ENCODE measurements at places on chromosomes 4 and X.

- peak; percentile 64 for DNase-seq
- peak overlapping the region; percentile 95 for H3K27ac ChIP-seq
- H3K4me3 ChIP-seq, result peak overlapping the region; percentile 98
- H3K27me3 ChIP-seq, result peaks cover 6% of the 10 kb centered on the region
Observed at GRCh38 chr4:6674500-6675149, 19.1 kb upstream of the S100P start.

GRCh38 chr4:140666889-140667614 is 89.1 kb downstream of the TBC1D9 start:
- no peaks in the 10 kb centered on the region for H3K27me3 ChIP-seq
- H3K4me3 ChIP-seq, result no peak overlapping the region
- H3K27ac ChIP-seq, result no peak overlapping the region
- peaks cover 3% of the 10 kb centered on the region for H3K4me1 ChIP-seq
- no peak for DNase-seq
- no peaks in the 10 kb centered on the region for H3K36me3 ChIP-seq

DNA sequence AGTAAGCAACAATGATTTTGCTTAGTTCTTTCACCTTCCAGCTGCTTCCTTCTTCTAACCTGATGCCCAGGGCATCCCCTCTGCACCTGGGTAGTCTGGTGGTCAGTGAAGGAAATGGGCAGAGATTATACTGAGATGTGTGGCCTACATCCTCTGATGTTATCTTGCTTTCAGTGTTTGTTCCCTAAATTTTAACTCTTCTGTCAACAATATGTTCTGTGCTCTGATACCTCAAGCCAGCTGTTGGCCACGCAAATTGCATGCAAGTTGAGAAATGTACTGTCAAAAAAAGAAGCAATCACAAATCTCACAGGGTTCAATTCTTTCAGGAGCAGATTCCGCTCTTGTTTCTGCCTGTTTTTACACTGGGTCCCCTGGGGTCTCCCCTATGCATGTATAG is 73.8 kb downstream of the FBXW7 start:
- DNase-seq, result no peak
- H3K36me3 ChIP-seq, result peaks cover 10% of the 10 kb centered on the region
- no peak overlapping the region for H3K27ac ChIP-seq
- H3K4me3 ChIP-seq, result no peak overlapping the region

DNA sequence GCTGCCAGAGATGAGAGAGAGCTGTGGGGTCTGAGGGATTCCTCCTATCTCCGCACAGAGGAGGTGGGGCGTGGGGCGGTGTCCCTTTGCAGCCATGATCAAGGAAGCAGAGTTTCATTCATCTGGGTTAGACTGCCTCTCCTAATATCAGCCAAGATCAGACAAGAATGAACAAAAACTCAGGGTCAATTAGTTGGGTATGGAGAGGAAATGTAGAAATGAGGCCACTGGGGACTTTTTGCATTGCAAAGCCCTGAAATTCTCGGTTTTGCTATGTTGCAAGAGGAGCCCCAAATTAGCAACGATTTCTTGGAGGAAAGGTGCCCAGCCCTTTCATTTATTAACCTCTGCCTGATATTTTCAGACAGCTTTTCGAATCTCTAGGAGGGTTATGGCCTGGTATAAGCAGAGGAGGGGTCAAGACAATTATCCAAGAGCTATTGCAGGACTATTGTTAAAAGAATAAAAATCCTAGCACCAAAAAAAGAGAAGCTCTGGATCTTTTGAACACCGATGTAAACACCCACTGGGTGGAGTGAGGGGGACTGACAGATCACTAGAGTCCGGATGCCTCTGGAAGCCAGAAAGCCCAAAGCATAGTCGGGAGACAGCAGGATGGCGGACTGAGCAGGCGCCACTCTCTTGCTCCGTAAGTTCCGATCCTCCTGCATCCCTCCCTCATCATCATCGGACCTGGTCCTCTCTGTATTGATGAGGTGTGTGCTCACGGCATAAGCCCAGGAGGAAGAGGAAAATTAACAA is 34.4 kb upstream of the ACSL1 start:
- DNase-seq, result no peak
- peaks cover 3% of the 10 kb centered on the region for H3K4me1 ChIP-seq
- no peak overlapping the region for H3K4me3 ChIP-seq
- H3K27ac ChIP-seq, result no peak overlapping the region
- peaks cover 2% of the 10 kb centered on the region for H3K27me3 ChIP-seq

GRCh38 chr4:153683763-153684181 is 308 bp upstream of the TLR2 start:
- H3K36me3 ChIP-seq, result peaks cover 4% of the 10 kb centered on the region
- peak overlapping the region; percentile 92 for H3K4me3 ChIP-seq
- H3K4me1 ChIP-seq, result peaks cover 24% of the 10 kb centered on the region

DNA sequence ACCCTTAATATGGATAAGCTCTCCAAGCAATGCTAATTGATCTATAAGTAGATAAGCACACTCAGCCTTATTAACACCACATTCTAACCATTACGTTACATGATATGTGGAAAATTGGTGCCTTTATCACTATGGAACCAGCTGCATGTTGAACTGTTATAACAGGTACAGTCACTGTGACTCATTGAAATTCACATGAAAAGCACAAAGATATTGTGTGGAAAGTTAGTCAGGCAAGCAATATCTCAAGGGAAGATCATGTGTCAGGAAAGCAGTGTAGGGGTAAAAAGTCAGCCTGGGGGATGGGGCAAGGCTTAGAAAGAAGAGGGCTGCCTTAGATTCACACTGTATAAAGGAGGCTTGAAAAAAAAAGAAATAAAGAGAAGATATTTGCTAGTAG is 313.7 kb upstream of the SMIM31 start:
- DNase-seq, result no peak
- no peaks in the 10 kb centered on the region for H3K27me3 ChIP-seq
- no peak overlapping the region for H3K27ac ChIP-seq
- H3K4me1 ChIP-seq, result no peaks in the 10 kb centered on the region
- no peak overlapping the region for H3K4me3 ChIP-seq

DNA sequence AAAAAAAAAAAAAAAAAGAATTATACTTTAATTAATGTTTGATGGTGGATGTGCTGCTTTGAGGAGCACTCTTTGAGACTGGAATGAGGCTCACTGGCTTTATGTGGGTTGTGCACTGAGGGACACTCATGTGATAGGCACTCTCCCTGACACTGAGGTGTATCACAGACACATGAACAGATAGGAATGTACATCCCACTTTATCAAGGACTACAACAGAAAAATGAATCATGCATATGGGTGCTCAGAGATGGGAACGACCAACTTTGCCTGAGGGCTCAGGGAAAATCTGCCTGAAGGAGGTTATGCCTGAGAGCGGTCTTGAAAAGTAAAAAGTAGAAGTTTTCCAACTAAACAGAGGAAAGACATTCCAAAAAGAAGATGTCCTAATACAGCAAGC is 97.7 kb upstream of the RBPJ start:
- DNase-seq, result no peak
- H3K36me3 ChIP-seq, result no peaks in the 10 kb centered on the region
- H3K27me3 ChIP-seq, result no peaks in the 10 kb centered on the region
- no peaks in the 10 kb centered on the region for H3K4me1 ChIP-seq

GRCh38 chr4:14539246-14539645 is 463.0 kb upstream of the CPEB2 start:
- H3K4me1 ChIP-seq, result no peaks in the 10 kb centered on the region
- no peaks in the 10 kb centered on the region for H3K36me3 ChIP-seq
- H3K27ac ChIP-seq, result no peak overlapping the region
- DNase-seq, result no peak

DNA sequence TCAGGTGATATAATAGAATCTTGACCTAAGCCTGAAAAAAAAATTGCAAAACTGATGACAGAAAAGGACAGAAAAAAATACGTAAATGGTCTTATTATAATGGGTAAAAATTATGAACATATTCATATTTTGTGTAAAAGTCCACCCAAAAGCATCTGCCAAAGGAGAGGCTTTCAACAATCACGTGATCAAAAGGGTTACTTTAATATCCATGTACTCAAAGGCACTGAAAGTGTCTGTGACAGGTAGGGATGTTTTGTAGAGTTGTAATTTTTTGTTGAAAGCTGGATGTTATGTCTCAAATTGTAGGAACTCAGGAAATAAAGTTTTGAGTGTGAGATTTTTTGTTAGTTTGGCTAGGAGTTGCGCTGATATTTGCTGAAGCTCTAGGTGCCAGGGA is 144.8 kb upstream of the GALNTL6 start:
- no peaks in the 10 kb centered on the region for H3K36me3 ChIP-seq
- H3K4me3 ChIP-seq, result no peak overlapping the region
- no peak overlapping the region for H3K27ac ChIP-seq
- no peaks in the 10 kb centered on the region for H3K4me1 ChIP-seq

- H3K27ac ChIP-seq, result no peak overlapping the region
- no peaks in the 10 kb centered on the region for H3K4me1 ChIP-seq
- H3K36me3 ChIP-seq, result no peaks in the 10 kb centered on the region
- no peak overlapping the region for H3K4me3 ChIP-seq
Observed at GRCh38 chr4:24849756-24850155, 54.4 kb downstream of the SOD3 start.

GRCh38 chr4:94605241-94605805 is 152.4 kb upstream of the BMPR1B start:
- H3K4me1 ChIP-seq, result peaks cover 8% of the 10 kb centered on the region
- H3K4me3 ChIP-seq, result no peak overlapping the region
- DNase-seq, result no peak
- no peaks in the 10 kb centered on the region for H3K36me3 ChIP-seq
- no peak overlapping the region for H3K27ac ChIP-seq

GRCh38 chrX:519741-520140 is 110.8 kb upstream of the SHOX start:
- DNase-seq, result no peak
- peaks cover 8% of the 10 kb centered on the region for H3K36me3 ChIP-seq
- H3K27ac ChIP-seq, result no peak overlapping the region

- no peaks in the 10 kb centered on the region for H3K36me3 ChIP-seq
- H3K27ac ChIP-seq, result no peak overlapping the region
- H3K4me1 ChIP-seq, result no peaks in the 10 kb centered on the region
Observed at GRCh38 chr4:4755306-4755705, 104.2 kb upstream of the MSX1 start.

DNA sequence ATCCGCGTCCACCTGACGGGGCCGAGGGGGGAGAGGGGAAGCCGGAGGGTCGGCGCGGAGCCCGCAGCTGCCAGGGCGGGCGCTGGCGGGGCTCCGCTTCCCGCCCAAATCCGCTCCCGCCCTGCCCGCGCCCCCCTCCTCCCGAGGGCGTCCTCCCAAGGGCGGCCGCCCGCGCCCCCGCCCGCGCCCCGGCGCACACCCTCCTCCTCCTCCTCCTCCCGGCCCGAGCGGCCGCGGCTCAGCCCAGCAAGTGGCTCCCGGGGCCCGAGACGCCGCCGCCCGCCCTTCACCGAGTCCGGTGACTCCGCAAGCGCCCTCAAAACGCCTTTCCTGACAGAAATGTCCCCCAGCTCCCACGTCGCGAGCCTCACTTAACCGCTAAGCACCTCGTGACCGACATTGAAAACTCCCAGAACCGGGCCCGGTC is 487 bp downstream of the HMGB2 start:
- peak; percentile 26 for DNase-seq
- H3K27ac ChIP-seq, result peak overlapping the region; percentile 100
- peak overlapping the region; percentile 96 for H3K4me3 ChIP-seq
- H3K4me1 ChIP-seq, result peaks cover 33% of the 10 kb centered on the region

GRCh38 chrX:46953137-46953527 is 40.9 kb downstream of the JADE3 start:
- no peaks in the 10 kb centered on the region for H3K4me1 ChIP-seq
- H3K36me3 ChIP-seq, result no peaks in the 10 kb centered on the region
- H3K27ac ChIP-seq, result no peak overlapping the region
- no peaks in the 10 kb centered on the region for H3K27me3 ChIP-seq
- no peak for DNase-seq

DNA sequence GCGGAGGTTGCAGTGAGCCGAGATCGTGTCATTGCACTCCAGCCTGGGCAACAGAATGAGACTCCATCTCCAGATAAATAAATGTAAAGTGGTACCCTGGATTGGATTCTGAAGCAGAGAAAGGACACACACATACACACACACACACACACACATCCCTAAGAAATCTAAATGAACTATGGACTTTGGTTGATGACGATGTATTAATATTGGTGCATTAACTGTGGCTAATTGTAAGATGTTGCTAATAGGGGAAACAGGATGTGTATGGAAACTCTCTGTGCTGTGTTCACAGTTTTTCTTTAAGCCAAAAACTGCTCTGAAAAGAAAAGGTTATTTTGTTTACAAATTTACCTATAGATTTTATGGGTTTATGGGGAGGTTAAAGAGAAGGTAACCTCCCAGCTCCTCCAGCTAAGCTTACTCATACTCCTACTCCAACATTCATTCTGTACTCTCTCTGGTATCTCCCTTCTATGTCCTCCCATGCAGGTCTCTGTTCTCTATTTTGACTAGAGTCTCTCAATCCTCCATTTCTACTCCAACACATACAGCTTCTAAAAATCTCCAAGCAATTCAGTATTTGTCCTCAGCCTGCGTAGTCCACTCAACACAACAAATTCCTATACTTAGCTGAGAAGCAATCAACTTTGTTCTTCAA is 46.5 kb upstream of the RELL1 start:
- no peaks in the 10 kb centered on the region for H3K27me3 ChIP-seq
- no peaks in the 10 kb centered on the region for H3K36me3 ChIP-seq
- DNase-seq, result no peak
- H3K27ac ChIP-seq, result no peak overlapping the region

- H3K4me1 ChIP-seq, result peaks cover 4% of the 10 kb centered on the region
- DNase-seq, result peak; percentile 33
- H3K4me3 ChIP-seq, result peak overlapping the region; percentile 95
- H3K27me3 ChIP-seq, result no peaks in the 10 kb centered on the region
- no peaks in the 10 kb centered on the region for H3K36me3 ChIP-seq
- peak overlapping the region; percentile 90 for H3K27ac ChIP-seq
Observed at GRCh38 chr4:13483768-13484121, 395 bp downstream of the RAB28 start.

Data from naive thymus-derived CD8-positive, alpha-beta T cell (primary cell).